Hepatocyte (in vitro differentiated cells): ENCODE measurements at places on chromosomes 3 and 15. TPM values are rescaled to one million over a fixed set of nuclear protein-coding genes. Genes with fewer than 3 reads are reported as not detected.

PLCL2 gene
- 14.2 and 15.1 TPM in 2 replicates for total RNA-seq

ARL8B gene
- 92.3 and 94.4 TPM in 2 replicates for total RNA-seq

ALDH1A3 gene
- 11.7 and 20.5 TPM in 2 replicates for total RNA-seq

SAMMSON gene
- 0.10 TPM in 1 of 2 replicates, not detected in the other for total RNA-seq

AHSG gene
- total RNA-seq: 559 and 660 TPM in 2 replicates

ZBTB38 gene
- total RNA-seq: 122 and 140 TPM in 2 replicates

TUSC7 gene
- not detected in 2 replicates for total RNA-seq

PLAAT1 gene
- 0.87 and 1.9 TPM in 2 replicates for total RNA-seq

- no peaks in the 10 kb centered on the region for H3K4me1 ChIP-seq
- no peak overlapping the region for H3K27ac ChIP-seq
- H3K27me3 ChIP-seq: no peaks in the 10 kb centered on the region
- no peak overlapping the region for H3K4me3 ChIP-seq
These were observed 22.7 kb downstream of the ZNF860 start for GRCh38 chr3:32004113-32004765.

- no peak overlapping the region for H3K4me3 ChIP-seq
- H3K27me3 ChIP-seq: no peaks in the 10 kb centered on the region
- H3K27ac ChIP-seq: no peak overlapping the region
- no peaks in the 10 kb centered on the region for H3K36me3 ChIP-seq
- no peaks in the 10 kb centered on the region for H3K4me1 ChIP-seq
These were observed 22.8 kb downstream of the HGD start for GRCh38 chr3:120659285-120659684.

DNA sequence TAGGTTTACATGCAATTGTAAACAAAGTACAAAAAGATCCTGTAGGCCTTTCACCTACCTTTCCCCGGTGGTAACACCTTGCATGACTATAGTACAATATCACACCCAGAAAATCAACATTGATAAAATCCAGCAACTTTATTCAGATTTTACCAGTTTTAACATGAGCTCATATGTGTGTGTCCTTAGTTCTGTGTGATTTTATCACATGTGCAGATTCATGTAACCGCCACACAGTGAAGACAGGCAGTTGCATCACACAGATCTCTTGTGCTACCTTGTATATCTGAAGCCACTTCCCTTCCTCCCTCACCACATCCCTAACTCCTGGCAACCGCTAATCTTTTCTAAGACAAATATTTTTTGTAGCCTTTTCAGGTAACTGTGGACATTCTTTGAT is 183.5 kb upstream of the C2CD4B start:
- DNase-seq: no peak
- H3K4me3 ChIP-seq: no peak overlapping the region
- H3K36me3 ChIP-seq: no peaks in the 10 kb centered on the region

DNA sequence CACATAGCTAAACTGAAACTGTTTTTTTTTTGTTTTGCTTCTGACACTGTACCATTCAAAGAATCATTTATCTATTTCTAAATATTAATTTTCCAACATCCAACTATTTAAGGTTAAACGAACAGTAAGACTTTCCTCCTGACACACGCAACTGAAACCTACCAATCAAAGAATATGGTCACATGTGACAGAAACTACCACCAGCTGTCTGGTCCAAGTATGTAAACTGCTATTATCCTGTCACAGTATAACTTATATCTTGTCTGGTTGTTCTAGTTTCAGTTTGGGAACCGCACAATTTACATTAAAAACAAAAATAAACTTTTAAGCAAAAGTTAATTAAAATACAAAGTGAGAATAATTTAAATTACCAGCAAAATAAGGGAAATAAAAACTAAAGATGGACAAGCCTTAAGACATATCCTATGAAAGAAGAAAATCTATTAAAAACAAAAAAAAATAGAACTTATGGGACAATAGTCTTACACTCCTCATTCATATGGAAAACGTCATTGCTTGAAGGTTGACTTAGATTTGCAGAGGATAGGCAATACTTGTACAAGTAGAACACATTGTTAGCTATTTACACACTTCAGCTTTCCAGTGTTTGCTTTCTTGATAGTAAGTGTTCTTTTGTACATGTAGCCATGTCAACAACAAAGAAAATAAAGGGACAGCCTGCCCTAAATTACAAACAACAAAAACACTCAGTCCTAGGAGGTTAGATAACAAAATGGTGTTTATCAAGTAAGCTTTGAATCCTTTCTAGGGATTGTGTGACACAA is 26.8 kb upstream of the CHRM5 start:
- H3K27ac ChIP-seq: no peak overlapping the region
- no peak overlapping the region for H3K4me3 ChIP-seq
- no peaks in the 10 kb centered on the region for H3K27me3 ChIP-seq
- peaks cover 3% of the 10 kb centered on the region for H3K4me1 ChIP-seq
- DNase-seq: no peak
- no peaks in the 10 kb centered on the region for H3K36me3 ChIP-seq

GRCh38 chr15:71212146-71212545 is 96.9 kb downstream of the THSD4 start:
- H3K4me1 ChIP-seq: no peaks in the 10 kb centered on the region
- H3K36me3 ChIP-seq: no peaks in the 10 kb centered on the region
- no peak overlapping the region for H3K27ac ChIP-seq

DNA sequence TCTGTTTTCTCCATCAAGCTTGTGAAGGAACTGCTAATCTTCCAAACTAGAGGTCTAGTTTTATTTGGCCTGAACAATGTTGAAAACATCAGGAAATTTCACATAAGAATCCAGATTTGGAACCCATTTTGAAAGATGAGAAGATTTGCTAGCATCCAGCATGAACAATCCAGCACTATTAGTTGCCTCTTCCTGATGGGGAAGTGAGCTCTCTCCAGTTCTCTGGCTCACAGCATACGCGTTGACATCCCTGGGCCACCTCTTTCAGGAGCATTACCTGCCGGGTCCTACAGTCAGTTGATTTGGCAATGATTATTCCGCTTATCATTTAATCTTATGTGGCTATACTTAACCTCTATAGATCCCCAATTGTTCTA is 10.9 kb downstream of the GPR87 start:
- peaks cover 15% of the 10 kb centered on the region for H3K4me1 ChIP-seq
- no peak for DNase-seq
- peak overlapping the region; percentile 84 for H3K27ac ChIP-seq
- no peaks in the 10 kb centered on the region for H3K36me3 ChIP-seq

- no peaks in the 10 kb centered on the region for H3K27me3 ChIP-seq
- H3K27ac ChIP-seq: peak overlapping the region; percentile 93
- peaks cover 27% of the 10 kb centered on the region for H3K4me1 ChIP-seq
- H3K36me3 ChIP-seq: no peaks in the 10 kb centered on the region
- DNase-seq: peak; percentile 82
These were observed 151.3 kb downstream of the XXYLT1 start for GRCh38 chr3:195119461-195120266.

DNA sequence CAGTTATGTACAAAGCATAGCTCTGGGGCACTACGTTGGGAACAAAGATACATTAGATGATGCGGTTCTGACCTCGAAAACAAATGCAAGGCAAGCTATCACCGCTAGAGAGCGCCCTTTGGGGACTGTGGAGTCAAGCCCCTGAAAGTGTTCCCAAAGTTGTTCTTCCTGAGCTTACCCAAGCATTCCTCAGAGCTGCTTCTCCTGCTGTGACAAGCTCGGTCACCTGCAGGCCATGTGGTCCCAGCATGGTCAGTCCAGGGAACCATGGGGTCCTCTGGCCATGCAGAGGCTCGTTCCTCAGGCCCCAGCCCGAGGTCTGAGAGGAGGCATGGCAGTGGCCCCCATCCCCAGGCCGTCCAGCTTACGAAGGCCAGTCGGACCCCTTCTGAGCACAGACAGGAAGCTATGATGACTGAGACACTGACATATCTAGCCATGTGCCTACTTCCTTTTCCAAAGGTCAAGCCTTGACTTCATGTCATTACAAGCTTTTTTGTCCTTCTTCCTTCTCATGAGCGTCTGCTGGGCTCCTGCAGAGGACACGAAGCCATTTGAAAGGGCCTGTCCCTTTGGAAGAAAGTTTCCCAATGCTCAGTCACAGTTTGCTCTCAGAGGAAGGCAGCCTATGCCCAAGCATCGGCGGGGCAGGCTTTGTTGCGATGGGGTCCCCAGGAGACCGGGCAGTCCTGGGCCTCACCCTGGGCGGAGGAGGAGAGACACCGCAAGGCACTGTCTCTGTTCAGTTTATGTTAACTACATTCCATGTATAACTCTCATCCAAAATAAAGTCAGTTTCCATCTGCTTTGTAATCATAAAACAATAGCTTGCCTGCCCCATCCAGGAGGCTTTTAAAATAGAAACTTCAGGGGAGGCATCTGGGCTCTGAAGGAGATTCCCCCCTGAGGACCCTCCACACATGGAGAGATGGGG is 79.3 kb downstream of the ATP10A start:
- no peak overlapping the region for H3K4me3 ChIP-seq
- no peak for DNase-seq
- H3K27me3 ChIP-seq: no peaks in the 10 kb centered on the region
- H3K4me1 ChIP-seq: peaks cover 4% of the 10 kb centered on the region
- no peaks in the 10 kb centered on the region for H3K36me3 ChIP-seq
- H3K27ac ChIP-seq: no peak overlapping the region

- peak; percentile 32 for DNase-seq
- H3K27ac ChIP-seq: no peak overlapping the region
- no peak overlapping the region for H3K4me3 ChIP-seq
- no peaks in the 10 kb centered on the region for H3K4me1 ChIP-seq
- H3K36me3 ChIP-seq: no peaks in the 10 kb centered on the region
These were observed 363.4 kb downstream of the GAP43 start for GRCh38 chr3:115986555-115987207.

- no peaks in the 10 kb centered on the region for H3K36me3 ChIP-seq
- peaks cover 75% of the 10 kb centered on the region for H3K4me1 ChIP-seq
- no peaks in the 10 kb centered on the region for H3K27me3 ChIP-seq
- DNase-seq: peak; percentile 49
- peak overlapping the region; percentile 89 for H3K27ac ChIP-seq
These were observed 99.6 kb downstream of the FNDC3B start for GRCh38 chr3:172138792-172139507.

GRCh38 chr15:99635794-99636193 is 70.0 kb downstream of the MEF2A start:
- no peak overlapping the region for H3K4me3 ChIP-seq
- H3K4me1 ChIP-seq: no peaks in the 10 kb centered on the region
- no peaks in the 10 kb centered on the region for H3K36me3 ChIP-seq
- DNase-seq: no peak
- H3K27me3 ChIP-seq: no peaks in the 10 kb centered on the region
- no peak overlapping the region for H3K27ac ChIP-seq

DNA sequence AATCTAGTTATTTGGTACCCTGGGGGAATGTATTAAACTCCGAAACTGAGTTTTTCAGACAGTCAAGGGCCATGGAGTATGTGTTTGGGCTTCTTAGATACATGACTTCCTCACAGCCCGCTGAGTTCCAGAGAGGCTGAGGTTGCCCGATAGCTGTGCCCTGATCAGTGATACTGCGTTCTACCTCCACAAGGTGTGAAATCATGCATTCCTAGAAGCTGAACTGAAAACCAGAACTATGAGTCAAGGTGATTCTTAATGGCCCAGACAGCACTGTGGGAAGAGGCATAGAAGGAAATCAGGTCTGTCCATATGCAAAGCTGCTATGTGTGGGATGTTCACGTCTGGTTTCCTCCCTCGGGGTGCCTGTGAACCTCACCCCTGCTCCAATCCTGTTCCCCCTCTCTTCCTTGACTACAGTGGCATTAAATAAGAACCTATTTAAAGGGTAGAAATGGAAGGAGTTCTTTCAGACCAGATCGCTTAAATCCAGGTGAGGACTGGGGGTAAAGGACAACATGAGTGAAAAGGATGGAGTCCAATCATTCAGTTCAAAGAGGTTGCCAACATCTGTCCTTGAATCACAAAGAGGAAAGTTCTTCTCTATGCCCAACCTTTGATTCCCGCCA is 74.3 kb downstream of the MYO1E start:
- H3K27ac ChIP-seq: peak overlapping the region; percentile 35
- H3K4me1 ChIP-seq: peaks cover 14% of the 10 kb centered on the region
- H3K36me3 ChIP-seq: no peaks in the 10 kb centered on the region
- H3K4me3 ChIP-seq: no peak overlapping the region

- no peaks in the 10 kb centered on the region for H3K27me3 ChIP-seq
- DNase-seq: no peak
- no peak overlapping the region for H3K27ac ChIP-seq
These were observed 533.3 kb downstream of the NSUN3 start for GRCh38 chr3:94596141-94596540.

DNA sequence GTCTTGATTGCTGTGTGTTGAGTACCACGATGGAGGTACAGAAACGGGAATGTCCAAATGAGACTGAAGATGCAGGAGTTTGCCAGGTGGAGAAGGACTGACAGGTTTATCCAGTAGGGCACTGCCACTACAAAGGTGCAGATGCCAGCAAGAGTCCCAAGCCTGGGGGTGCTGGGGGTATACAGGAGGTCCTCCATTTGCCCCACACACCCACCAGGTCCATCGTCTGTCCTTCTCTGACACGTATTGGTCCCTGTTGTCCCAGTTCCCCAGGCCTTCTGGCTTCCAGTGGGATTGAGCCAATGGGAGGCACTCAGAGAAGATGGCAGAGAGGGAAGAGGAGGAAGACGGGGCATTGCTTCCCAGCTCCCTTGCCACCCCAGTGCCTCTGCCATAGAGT is 6.6 kb downstream of the HAPLN3 start:
- no peak for DNase-seq
- H3K4me1 ChIP-seq: no peaks in the 10 kb centered on the region
- H3K4me3 ChIP-seq: no peak overlapping the region
- no peak overlapping the region for H3K27ac ChIP-seq
- no peaks in the 10 kb centered on the region for H3K36me3 ChIP-seq
- no peaks in the 10 kb centered on the region for H3K27me3 ChIP-seq

GRCh38 chr3:171088964-171089754 is 62.6 kb upstream of the SLC2A2 start:
- H3K27me3 ChIP-seq: no peaks in the 10 kb centered on the region
- H3K4me1 ChIP-seq: peaks cover 21% of the 10 kb centered on the region
- no peaks in the 10 kb centered on the region for H3K36me3 ChIP-seq
- H3K27ac ChIP-seq: peak overlapping the region; percentile 39
- peak; percentile 23 for DNase-seq
